WTC11 (cell line): ENCODE measurements at places on chromosomes 1 and 21. TPM values are rescaled to one million over a fixed set of nuclear protein-coding genes. Genes with fewer than 3 reads are reported as not detected.

ADGRL4 gene
- 0.37 to 1.4 TPM (median 0.50 TPM) in 3 replicates for total RNA-seq

ATP1A4 gene
- total RNA-seq, result 0.37 to 0.78 TPM (median 0.55 TPM) in 3 replicates

ALDH4A1 gene
- total RNA-seq, result 31.0 to 37.5 TPM (median 36.2 TPM) in 3 replicates

SFN gene
- total RNA-seq, result 8.0 to 14.3 TPM (median 8.0 TPM) in 3 replicates

SPATA46 gene
- total RNA-seq, result not detected in 3 replicates

INKA2 gene
- total RNA-seq, result 19.2 to 22.5 TPM (median 20.1 TPM) in 3 replicates

RIMS3 gene
- 19.8 to 19.9 TPM (median 19.8 TPM) in 3 replicates for total RNA-seq

C1QB gene
- 0.61 to 1.1 TPM (median 0.62 TPM) in 3 replicates for total RNA-seq

FOXE3 gene
- total RNA-seq, result 0.09 TPM in 1 of 3 replicates, not detected in the others

PRDM16 gene
- 1.1 to 1.6 TPM (median 1.3 TPM) in 3 replicates for total RNA-seq

UBE2U gene
- not detected in 3 replicates for total RNA-seq

- DNase-seq, result no peak
Observed at GRCh38 chr1:201419256-201419655, 2.3 kb downstream of the TNNI1 start.

GRCh38 chr1:56416495-56416894, 162.9 kb downstream of the PLPP3 start:
- no peak for DNase-seq

- DNase-seq, result no peak
Observed at GRCh38 chr1:197779921-197780320, 4.6 kb upstream of the DENND1B start.

- DNase-seq, result no peak
Observed at GRCh38 chr1:98323906-98324358, 337.6 kb upstream of the SNX7 start.

DNA sequence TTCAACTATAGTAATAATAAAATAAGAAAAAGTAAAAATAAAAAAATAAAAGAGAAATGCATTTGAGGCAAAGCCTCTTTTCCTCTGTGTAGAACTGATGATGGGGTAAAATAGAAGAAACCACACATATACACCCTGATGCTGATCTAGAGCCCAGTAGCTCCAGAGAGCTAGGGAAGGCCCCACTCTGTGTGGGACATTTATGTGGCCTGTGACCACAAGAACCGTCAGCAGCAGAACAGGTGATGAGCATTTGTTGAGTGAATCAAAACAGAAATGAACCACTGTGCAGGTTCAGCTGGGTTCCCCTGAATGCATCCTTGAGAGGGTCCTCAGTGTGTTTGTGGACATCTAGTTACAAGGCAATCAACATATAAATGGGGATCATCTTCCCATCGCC, 221.8 kb upstream of the HOOK1 start:
- no peak for DNase-seq

GRCh38 chr1:89842567-89843272, 21.9 kb downstream of the LRRC8D start:
- no peak for DNase-seq

DNA sequence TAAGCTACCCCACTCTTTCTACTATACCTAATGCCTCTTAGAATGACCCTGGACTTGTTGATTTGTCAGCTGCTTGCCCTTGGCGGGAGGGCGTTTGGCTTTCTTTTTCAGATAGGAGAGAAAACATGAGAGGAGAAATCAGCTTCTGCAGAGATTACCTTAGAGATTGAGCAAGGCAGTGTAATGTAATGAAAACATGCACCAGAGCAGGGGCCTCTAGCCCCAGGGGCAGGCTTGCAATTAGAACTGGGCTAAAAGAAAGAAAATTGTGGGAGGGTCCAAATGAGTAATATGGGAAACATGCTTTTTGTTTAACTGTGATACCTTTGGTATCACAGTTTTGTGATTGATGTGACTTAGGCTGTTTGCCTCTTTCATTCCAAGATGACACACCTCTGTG, 89.7 kb downstream of the PBX1 start:
- no peak for DNase-seq

DNA sequence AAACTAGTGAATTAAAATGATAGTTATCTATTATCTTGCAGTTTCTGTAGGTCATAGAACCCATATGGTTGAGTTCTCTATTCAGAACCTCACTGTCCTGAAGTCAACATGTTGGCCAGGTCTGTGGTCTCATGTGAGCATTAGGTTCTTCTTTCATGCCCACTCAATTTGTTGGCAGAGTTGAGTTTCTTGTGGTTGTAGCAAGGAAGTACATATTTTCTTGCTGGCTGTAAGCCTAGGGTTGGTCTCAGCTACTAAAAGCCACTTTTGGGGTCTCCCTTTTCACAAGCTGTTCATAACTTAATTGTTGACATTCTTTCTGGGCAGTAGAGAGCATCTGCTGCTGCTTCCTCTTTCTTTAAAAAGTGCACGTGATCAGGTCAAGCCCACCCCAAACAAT, 1165.1 kb upstream of the NCAM2 start:
- no peak for DNase-seq

DNA sequence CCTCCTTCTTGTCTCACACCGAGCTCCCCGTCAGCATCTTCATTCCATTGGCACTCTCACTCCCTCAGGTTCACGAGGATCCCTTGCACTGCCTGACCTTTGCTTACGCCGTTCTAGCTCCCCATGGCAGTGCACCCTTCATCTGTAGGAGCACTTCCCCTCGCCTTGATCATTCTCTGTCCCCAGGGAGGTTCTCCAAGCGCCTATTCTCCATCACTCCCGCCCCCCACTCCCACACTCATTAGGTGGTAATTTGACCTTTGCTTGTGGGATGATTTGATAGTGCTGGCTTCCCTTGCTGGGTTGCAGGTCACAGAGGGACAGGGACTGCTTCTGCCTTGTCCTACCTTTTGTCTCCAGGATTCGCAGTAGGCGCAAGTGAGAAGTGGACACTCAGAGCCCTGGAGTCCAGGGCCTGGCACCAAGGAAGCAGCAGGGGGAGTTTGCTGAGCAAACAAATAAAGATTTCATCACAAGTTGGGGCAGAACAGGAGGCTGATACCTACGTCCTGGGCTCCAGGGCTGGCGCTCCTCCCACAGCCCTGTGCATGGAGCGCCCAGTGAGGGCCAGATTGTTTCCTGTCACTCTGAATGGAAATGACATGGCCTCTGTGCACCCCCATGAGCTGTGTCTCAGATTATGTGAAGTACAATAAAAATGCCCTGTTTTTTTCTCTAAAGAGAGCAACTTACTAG, 82.0 kb upstream of the RUNX3 start:
- DNase-seq, result no peak

DNA sequence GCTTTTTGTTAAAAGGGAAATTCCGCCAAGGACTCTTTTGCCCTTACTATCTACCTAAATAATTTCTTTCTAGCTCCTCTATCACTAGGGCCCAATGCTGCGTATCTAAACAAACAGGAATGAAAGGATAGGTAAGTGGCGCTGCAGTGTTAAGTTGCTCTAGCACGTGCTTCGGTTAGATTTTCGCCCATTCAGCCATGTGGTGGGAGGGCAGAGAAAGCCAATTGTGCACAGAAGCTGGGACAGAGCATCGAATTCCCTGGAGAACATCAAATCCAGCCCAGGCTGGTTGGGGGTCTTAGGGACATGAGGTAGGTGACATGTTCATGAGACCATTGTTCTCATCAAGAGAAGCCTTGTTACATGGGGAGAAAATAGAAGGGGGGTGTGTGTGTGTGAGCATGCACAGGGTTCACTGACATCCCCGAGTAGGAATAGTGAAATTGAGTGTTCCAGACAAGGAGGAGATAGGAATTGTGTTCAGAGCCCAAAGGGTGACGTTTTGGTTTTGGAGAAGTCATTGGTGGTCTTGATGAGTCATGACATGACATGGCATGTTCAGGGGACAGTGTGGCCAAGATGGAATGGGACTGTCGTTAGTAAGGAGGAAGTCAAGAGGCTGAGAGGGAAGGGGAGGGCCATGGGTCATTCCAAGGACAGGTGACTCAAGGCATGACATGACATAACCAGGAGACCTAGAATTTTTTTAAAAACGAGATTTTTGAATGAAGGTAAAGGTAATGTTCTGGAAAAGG, 107.1 kb downstream of the TLR5 start:
- DNase-seq, result no peak

DNA sequence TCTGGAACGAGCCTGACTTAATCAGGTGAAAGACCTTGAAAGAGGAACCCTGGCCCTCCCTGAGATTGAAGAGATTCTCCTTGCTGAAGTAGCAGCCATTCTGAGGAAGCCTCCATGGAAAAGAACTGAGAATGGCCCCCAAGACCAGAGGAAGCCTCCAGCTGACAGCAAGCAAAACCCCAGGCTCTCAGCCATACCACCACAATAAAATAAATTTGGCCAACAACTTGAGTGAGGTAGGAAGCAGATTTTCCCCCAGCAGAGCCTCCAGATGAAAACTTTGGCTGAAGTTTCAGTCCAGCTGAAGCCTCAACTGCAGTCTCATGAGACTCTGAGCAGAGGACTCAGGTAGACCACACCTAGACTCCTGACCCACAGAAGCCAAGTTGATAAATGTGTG, 34.0 kb upstream of the SLAMF9 start:
- DNase-seq, result no peak

- DNase-seq, result no peak
Observed at GRCh38 chr21:33480481-33481103, 818 bp upstream of the TMEM50B start.

DNA sequence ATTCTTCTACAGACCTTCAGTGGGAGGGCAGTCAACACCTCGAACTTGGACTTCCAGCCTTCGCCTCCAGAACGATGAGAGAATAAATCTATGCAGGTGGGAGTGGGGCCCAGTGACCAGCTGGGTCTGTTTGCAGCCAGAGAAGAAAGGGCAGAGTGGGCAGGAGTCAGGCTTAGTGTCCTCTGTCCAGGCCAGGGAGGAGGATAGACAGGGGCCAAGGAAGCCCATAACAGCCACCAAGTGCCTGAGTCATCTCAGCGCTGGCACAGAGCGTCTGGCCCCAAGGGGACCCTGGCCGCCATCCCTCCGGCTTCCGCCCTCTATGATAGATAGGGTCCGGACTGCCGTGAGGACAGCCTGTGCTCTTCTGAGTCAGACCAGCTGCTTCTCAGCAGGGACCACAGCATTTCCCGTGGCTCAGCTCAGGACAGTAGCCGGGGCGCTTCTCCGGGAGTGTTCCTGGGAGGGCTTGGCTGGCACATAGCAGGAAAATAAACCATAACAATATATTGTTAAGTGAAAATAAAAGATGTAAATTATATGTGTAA, 133.1 kb upstream of the C1orf174 start:
- DNase-seq, result no peak

DNA sequence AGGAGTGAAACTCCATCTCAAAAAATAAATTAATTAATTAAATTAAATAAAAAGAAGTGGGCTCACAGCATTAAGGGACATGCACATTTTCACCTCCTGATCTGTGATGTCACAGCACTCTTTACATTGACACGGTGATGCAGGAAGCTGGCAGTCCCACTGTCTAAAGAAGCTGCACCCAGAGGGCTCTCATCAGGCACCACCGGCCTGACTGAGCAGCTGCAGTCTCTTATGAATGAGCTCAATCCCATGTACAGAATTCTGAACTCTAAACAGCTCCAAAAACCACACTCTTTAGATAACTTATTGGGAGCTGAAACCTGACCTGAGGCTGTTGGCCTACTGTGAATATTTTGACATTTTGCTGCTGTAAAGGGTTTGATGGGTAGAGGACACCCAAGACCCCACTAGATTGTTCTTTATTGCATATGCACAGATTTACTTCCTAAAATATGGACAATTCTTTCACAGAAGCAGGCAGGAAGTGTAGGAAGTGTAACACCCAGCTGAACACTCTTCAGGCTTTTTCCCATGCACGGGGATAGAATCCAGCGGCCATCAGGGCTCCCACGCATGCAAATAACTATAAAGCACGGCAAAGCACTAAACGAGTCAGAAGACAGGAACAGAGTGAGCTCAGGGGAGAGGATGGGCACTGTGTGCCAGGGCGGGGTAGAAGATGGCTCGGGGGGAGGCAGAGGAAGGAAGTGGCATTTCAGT, 46.2 kb downstream of the L1TD1 start:
- no peak for DNase-seq

DNA sequence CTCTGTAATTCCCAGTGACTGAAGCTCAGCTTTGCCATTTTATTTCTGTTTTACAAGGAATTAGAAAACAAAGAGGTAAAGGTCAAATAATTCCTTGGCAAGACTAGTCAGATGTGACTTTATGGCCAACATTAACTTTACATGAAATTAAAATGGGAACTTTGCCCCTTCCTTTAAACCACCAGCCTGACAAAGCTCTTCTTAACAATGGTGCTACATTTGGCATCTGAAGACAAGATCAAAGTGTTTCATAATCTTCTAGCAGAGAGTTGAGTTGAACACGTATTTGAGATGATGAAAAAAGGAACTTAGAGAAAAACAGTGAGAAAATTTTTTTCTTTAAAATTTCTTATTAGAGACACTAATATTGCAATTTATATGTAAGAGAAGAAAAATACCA, 193.8 kb downstream of the AK5 start:
- no peak for DNase-seq

GRCh38 chr21:31041295-31042079, 3.2 kb upstream of the KRTAP19-8 start:
- no peak for DNase-seq

GRCh38 chr1:58395355-58395754, 151.2 kb downstream of the OMA1 start:
- DNase-seq, result no peak

DNA sequence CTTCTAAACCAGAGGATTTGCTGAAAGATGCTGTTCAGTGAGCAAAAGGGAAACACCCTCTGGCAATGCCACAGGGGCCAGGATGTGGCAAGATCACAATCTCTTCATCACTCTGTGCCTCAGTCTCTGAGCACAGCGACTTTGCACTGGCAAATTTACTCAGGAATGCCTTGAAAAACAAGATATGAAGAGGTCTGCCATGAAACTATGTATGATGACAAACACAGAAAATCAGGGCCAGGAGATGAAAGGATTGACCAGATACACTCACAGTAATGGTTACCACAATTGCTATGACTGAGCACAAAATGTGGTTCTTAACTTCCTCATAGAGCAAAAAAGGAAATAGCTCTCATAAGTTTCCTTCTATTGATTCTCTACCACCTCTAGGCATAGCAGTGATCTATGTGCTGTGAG, 5.8 kb downstream of the TTC13 start:
- DNase-seq, result no peak

DNA sequence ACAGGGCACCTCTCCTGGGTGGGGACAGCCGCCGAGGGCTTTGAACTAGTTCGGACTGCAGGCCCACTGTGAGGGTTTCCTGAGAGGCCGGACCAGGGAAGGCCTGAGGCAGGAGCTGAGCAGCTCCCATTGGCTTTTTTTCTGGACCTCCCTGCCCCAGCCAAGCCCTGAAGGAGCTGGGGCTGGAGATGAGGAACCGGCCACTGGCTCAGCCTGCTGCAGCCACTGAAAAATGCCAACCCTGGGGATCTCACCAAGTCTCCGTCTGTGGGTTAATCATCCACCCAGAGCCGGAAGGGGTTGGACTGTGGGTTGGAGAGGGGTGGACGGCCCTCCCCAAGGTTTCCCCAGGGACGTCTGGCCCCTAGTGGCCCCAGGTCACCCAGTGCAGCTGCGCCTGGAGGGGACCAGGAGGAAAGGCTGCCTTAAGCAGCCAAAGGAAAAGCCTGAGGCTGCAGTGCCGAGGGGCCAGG, 2.5 kb downstream of the VWA1 start:
- DNase-seq, result no peak

GRCh38 chr1:234342774-234343173, 30.5 kb upstream of the COA6 start:
- DNase-seq, result no peak
